ENCODE measurements at places on chromosomes 3 and 15. TPM values are rescaled to one million over a fixed set of nuclear protein-coding genes. Genes with fewer than 3 reads are reported as not detected.

- no peaks in the 10 kb centered on the region for H3K4me1 ChIP-seq
- no peak overlapping the region for H3K4me3 ChIP-seq
- peaks cover 3% of the 10 kb centered on the region for H3K36me3 ChIP-seq
- no peak overlapping the region for H3K27ac ChIP-seq
- H3K27me3 ChIP-seq = peaks cover 46% of the 10 kb centered on the region
These were observed 20.2 kb upstream of the ZNF710 start for GRCh38 chr15:89980896-89981295.

- H3K27me3 ChIP-seq = peaks cover 61% of the 10 kb centered on the region
- H3K4me3 ChIP-seq = no peak overlapping the region
- no peaks in the 10 kb centered on the region for H3K4me1 ChIP-seq
- H3K36me3 ChIP-seq = no peaks in the 10 kb centered on the region
- DNase-seq = no peak
- no peak overlapping the region for H3K27ac ChIP-seq
These were observed 6.4 kb downstream of the IQCF1 start for GRCh38 chr3:51896607-51897305.

DNA sequence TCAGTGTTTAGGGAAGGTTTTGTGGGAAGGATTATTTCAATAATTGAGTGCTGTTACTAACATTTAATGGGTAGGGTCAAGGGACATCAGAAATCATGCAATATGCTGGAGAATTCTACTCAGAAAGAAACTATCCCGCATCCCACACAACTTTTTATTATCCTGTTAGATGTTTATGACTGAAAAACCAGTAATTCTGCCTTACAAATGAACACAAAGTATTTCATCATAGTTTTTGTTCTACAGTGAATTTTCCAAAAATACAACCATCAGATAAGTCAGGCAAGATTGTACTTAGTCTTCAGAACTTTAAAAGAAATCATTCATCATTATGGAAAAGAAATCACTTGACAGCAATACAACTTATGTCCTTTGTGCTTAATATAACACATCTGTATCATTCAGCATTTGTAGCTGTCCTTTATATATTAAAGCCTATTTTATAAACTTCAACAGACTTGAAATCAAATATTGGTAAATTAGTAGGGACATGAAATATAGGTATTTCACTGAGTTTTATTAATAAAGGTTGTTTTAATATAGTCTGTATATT, 61.9 kb downstream of the TRPM7 start:
- no peak for DNase-seq
- no peaks in the 10 kb centered on the region for H3K27me3 ChIP-seq
- no peak overlapping the region for H3K4me3 ChIP-seq
- peaks cover 46% of the 10 kb centered on the region for H3K36me3 ChIP-seq

- no peaks in the 10 kb centered on the region for H3K36me3 ChIP-seq
- H3K4me3 ChIP-seq = no peak overlapping the region
- H3K27me3 ChIP-seq = no peaks in the 10 kb centered on the region
- DNase-seq = no peak
- H3K27ac ChIP-seq = no peak overlapping the region
- peaks cover 6% of the 10 kb centered on the region for H3K4me1 ChIP-seq
These were observed 315.1 kb downstream of the ROBO2 start for GRCh38 chr3:77354958-77355357.

GRCh38 chr15:40097968-40098476, 10.7 kb downstream of the BMF start:
- H3K4me3 ChIP-seq = peak overlapping the region; percentile 51
- peaks cover 36% of the 10 kb centered on the region for H3K36me3 ChIP-seq
- no peaks in the 10 kb centered on the region for H3K27me3 ChIP-seq
- H3K27ac ChIP-seq = peak overlapping the region; percentile 97
- peaks cover 90% of the 10 kb centered on the region for H3K4me1 ChIP-seq

GRCh38 chr3:196740481-196741248, 1.0 kb downstream of the PAK2 start:
- H3K27me3 ChIP-seq = no peaks in the 10 kb centered on the region
- peak overlapping the region; percentile 99 for H3K27ac ChIP-seq
- peaks cover 20% of the 10 kb centered on the region for H3K4me1 ChIP-seq

GRCh38 chr15:25381579-25381978, 57.2 kb downstream of the UBE3A start:
- H3K4me3 ChIP-seq = no peak overlapping the region
- no peak overlapping the region for H3K27ac ChIP-seq
- H3K27me3 ChIP-seq = no peaks in the 10 kb centered on the region
- DNase-seq = no peak
- H3K4me1 ChIP-seq = peaks cover 32% of the 10 kb centered on the region

GAP43 gene
- 2.3 TPM for total RNA-seq

VIPR1 gene
- 9.2 TPM for total RNA-seq

GOLGA8T gene
- total RNA-seq = 0.94 TPM

ACKR4 gene
- 0.64 TPM for total RNA-seq

SIN3A gene
- 65.4 TPM for total RNA-seq

MORC1 gene
- not detected for total RNA-seq
